ENCODE measurements at places on chromosomes 4 and X.

DNA sequence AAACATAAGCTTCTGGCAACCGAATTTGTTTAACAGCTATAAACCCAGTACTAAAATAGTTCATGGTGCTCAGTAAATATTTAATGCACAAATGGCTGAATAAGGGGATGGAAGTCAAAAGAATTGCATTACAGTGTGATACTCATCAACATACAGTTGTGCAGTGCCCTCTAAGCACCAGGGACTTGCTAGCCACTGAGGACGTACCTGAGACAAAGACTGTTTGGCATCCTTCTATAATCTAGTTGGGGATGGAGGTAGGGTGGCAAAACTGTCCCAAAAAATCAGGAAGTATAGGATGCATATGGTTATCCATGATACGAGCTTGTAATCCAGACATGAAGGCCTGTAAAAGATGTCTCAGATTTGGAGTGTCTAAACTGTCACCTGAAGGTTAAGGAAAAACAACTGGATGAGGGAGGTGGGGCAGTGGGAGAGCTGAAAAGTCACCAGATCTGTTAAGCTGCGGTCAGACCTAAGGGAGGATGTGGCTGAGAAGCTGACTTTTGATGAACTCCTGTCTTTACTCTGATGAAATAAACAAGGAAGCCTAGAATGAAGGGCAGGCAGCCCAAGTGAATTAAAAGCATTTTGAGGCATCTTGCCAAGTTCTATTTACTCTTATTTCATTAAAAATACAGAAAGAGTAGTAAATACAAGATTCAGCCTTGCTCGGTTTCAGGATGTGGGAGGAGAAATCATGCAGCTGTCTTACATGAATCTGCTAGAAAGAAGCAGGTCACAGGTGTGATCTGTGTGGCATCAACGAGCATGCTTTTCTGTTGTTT, 12.0 kb upstream of the CD38 start:
- DNase-seq = peak; percentile 23

DNA sequence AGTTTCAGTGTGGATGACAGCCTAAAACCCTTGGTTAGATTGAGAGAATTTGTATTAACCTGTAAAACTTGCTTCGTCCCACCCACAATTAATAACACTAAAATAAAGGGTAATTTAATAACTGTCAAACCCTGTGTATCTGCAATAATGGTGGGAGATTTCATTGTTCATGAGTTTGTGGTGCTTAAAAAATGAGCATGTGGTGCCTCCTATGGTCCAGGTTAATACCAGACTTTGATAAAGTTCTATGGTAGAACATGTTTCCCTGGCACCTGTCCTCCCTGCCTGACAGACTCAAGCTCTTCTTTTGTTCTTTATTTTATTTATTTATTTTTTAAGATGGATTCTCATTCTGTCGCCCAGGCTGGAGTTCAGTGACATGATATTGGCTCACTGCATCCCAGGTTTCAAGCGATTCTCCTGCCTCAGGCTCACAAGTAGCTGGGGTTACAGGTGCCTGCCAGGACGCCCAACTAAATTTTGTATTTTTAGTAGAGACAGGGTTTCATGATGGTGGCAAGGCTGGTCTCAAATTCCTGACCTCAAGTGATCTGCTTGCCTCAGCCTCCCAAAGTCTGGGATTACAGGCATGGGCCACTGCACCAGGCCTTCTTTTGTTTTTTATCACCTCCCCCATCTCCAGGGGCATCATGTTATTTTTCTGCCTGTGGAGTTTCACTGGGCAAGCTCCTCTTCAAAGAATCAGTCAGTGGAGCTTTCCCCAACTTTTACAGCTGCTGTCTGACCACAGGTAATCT, 289.2 kb downstream of the NR3C2 start:
- no peak for DNase-seq

- DNase-seq = no peak
Observed at GRCh38 chrX:136271300-136271699, 20.1 kb upstream of the MAP7D3 start.

GRCh38 chrX:46913667-46914066, 1.4 kb downstream of the JADE3 start:
- no peak for DNase-seq

DNA sequence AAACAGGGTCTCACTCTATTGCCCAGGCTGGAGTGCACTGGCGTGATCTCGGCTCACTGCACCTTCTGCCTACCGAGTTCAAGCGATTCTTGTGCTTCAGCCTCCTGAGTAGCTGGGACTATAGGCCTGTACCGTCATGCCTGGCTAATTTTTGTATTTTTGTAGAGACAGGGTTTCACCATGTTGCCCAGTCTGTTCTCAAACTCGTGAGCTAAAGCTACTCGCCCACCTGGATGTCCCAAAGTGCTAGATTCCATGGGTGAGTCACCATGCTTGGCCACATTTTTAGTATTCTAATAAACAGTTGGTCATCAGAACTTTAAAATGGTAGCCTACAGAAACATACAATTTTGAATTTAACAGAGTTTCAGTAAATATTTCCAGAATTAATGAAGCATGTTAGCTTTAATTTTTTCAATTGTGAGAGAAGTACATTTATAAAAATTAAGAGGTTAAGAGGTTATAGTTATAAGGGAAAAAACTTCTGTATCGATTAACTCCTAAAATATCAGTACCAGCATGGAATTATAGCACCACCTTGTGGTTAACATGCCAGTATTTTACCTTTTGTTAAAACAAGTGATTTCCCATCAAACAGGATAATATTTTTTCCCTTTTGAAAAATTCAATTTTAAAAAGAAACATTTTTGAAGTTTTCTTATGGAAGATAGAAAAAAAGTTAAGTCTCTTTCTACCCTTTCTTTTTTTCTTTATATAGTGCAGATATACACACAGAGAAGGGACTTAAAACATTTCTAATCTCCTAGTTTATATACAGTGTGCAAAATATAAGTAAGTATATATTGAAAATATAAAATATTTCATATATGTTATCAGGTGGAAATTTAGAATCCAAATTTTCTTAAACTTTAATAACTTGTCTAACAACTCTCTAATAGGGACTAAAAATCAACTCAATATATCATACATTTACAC, 35.4 kb downstream of the CEP44 start:
- no peak for DNase-seq

DNA sequence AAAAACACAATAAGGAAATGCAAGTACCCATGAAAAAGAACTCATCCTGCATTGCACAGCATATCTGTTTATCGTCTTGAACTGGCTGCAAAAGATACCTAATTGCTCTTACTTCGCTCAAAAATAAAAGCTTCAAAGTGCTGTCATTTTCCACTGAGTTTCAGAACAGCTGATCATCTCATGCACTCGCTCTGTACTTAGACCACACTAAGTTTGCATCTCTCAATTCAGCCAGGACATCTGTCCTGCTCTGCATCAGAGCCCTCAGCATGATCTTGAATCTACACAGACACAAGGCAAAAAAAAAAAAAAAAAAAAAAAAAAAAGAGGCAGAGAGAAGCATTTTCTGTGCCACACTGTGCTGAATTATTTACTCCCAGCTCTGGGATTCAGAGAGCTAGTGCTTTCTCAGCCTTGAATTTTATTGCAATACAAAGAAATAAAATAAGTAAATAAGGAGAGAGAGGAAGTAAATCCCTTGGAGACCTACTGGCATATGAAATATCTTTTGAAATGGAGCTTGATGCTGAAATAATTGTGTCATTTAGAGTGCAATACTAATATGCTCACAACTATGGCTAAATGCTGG, 81.3 kb downstream of the PPP1R2C start:
- DNase-seq = no peak

GRCh38 chrX:3532581-3533085, 180.8 kb downstream of the PRKX start:
- DNase-seq = no peak

GRCh38 chr4:165560941-165561340, 182.1 kb downstream of the CPE start:
- no peak for DNase-seq

DNA sequence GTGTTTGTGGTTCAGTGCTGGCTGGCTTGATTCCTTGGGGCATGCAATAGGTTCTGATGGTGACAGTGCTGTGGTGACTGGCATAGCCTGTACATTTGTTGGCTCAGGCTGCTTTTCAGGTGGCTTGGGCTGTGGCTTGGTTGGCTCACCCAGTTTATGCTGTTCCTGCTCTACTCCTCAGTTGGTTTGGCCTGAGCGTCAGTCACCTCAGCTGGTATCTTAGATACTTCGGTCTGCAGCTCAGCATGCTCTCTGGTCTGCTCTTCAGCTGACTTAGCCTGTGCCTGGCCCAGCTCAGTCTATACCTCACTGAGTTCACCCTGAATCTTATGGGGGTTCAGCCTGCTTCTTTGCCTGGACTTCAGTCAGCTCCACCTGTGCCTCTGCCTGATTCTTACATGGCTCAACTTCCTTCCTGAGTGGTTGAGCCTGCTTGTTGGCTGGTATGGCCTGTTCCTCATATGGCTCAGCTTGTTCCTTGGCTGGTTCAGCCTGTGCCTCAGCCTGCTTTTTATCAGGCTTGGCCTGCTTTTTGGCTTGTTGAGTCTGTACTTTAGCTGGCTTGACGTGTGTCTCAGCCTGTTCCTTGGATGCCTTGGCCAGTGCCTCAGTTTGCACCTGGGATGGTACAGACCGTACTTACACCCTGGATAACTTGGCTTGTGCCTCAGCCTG, 170.6 kb downstream of the MSN start:
- no peak for DNase-seq

DNA sequence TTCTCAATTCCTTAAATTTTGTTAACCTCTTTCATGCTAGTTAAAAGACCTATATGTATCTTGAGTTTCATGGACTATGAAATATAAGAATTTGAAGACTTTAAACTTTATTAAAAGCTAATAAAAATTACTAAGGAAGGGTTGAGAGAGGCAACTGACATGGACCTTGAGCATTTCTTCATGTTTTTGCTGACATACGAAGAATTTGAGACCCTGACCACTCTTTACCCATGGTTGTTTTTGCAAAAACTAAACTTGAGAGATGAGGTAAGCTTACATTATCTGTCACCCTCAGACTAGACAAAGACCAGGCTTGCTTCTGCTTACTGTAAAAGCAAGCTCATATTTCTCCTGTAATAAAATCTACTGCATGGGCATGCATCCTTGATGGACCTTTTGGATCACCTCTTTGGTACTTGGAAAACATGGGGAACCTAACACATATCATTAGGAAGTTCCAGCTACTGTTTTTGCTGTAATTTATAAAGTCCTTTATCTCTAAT, 338.2 kb upstream of the PABPC4L start:
- DNase-seq = no peak

DNA sequence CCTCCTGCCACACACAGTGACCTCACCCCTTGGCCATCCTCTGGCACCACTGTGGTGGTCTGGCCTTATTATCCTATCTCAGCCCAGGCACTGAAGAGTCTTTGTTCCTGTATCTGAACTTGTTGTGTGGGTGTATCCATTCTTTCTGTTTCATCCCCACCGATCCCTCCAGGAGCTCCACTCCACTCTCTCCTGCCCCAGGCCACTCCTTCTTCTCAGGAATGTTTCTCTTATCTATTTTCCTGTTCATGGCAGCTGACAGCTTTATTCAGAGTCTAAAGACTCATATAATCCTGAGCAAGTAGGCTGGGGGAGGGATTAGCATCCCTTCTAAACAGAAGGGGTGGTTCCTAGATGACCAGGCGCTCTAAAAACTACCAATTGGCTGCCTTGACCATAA, 150.0 kb downstream of the ANAPC10 start:
- DNase-seq = no peak

GRCh38 chr4:70624226-70624793, 4.2 kb upstream of the ENAM start:
- DNase-seq = no peak

Measured in stimulated activated CD8-positive, alpha-beta memory T cell treated with anti-CD3 and anti-CD28 coated beads, Interleukin-15, amount 100 ng/mL, for 48 hours (primary cell).